ENCODE measurements at places on chromosomes 11 and 22. TPM values are rescaled to one million over a fixed set of nuclear protein-coding genes. Genes with fewer than 3 reads are reported as not detected.

PHLDA2 gene
- total RNA-seq, result 8.4 TPM

MOGAT2 gene
- not detected for total RNA-seq

MN1 gene
- 0.42 TPM for total RNA-seq

DEPDC7 gene
- total RNA-seq, result 0.35 TPM

SYT9 gene
- total RNA-seq, result 0.04 TPM

LARGE2 gene
- not detected for total RNA-seq

IGSF9B gene
- total RNA-seq, result 0.07 TPM

TH gene
- not detected for total RNA-seq

MMP11 gene
- 4.5 TPM for total RNA-seq

RAG2 gene
- not detected for total RNA-seq

CEND1 gene
- total RNA-seq, result 0.13 TPM

PTPRCAP gene
- 0.40 TPM for total RNA-seq

MGAT3 gene
- total RNA-seq, result not detected

RANBP1 gene
- 213 TPM for total RNA-seq

HTR3A gene
- not detected for total RNA-seq

DLG2 gene
- total RNA-seq, result 0.42 TPM

BLID gene
- total RNA-seq, result 3.2 TPM

KRTAP5-7 gene
- total RNA-seq, result not detected

SERHL2 gene
- 3.4 TPM for total RNA-seq

IL10RA gene
- under 0.01 TPM for total RNA-seq

OR51B2 gene
- total RNA-seq, result not detected

CHKB gene
- 27.5 TPM for total RNA-seq

OR6T1 gene
- not detected for total RNA-seq

GLB1L3 gene
- total RNA-seq, result not detected

GVQW3 gene
- 0.79 TPM for total RNA-seq

NELL1 gene
- not detected for total RNA-seq

APOA4 gene
- not detected for total RNA-seq

UBASH3B gene
- total RNA-seq, result 73.3 TPM

C1QTNF4 gene
- 0.11 TPM for total RNA-seq

OR5M8 gene
- not detected for total RNA-seq

UPK3A gene
- total RNA-seq, result not detected

LGALS1 gene
- 7,629 TPM for total RNA-seq

RAB3IL1 gene
- total RNA-seq, result 1.9 TPM

ST14 gene
- 0.07 TPM for total RNA-seq

SPON1 gene
- not detected for total RNA-seq

NCF4 gene
- not detected for total RNA-seq

APOL2 gene
- 89.8 TPM for total RNA-seq

OR10S1 gene
- total RNA-seq, result not detected

CHRM1 gene
- not detected for total RNA-seq

HEPHL1 gene
- not detected for total RNA-seq

POU2AF1 gene
- total RNA-seq, result not detected

VPS51 gene
- 190 TPM for total RNA-seq

C22orf31 gene
- total RNA-seq, result not detected

SC5D gene
- total RNA-seq, result 58.5 TPM

NRXN2 gene
- total RNA-seq, result not detected

Data from pulmonary artery endothelial cell (primary cell).